Stimulated activated CD4-positive, alpha-beta T cell treated with anti-CD3 and anti-CD28 coated beads, TNF-alpha, amount 100 ng/mL, for 24 hours (primary cell): ENCODE measurements at places on chromosomes 11 and 22.
A peak's percentile ranks its signal among the peaks of the same experiment; 100 is the strongest.

DNA sequence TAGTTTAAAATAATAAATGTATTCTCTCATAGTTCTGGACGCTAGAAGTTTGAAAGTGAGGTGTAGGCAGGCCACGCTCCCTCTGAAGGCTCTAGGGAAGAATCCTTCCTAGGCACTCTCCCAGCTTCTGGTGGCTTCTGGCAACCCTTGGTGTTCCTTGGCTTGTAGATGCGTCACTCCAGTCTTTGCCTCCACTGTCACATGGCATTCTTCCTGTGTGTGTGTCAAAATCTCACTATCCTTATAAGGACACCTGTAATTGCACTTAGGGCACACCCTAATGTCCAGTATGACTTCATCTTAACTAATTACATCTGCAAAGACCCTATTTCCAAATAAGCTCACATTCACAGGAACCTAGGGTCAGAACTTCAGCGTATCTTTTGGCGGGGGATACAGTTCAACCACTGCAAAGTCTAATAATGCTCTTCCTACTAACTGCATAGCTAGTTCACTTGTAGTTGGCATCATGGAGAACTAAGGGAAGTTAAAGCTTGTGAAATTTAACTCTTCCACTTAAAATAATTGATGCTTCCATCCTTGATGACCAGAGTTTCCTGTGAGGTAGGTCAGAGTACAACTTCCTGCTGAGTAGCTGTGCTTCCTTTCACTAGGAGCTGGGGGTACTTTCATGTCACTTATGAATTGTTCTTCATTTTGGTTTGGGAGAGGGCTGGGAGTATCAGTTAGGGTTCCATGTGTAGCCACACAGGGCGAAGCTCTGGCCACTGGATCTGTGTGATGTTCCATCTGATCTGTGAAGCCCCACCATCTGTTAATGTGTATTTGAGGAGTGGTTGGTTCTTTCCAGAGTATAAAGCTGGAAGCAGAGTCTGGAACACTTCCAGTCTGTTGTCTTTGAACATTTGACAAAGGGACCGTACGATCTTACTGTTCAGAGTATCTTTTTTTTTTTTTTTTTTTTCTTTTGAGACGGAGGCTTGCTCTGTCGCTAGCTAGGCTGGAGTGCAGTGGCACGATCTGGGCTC lies 10.5 kb downstream of the YWHAH start:
- DNase-seq, result no peak

DNA sequence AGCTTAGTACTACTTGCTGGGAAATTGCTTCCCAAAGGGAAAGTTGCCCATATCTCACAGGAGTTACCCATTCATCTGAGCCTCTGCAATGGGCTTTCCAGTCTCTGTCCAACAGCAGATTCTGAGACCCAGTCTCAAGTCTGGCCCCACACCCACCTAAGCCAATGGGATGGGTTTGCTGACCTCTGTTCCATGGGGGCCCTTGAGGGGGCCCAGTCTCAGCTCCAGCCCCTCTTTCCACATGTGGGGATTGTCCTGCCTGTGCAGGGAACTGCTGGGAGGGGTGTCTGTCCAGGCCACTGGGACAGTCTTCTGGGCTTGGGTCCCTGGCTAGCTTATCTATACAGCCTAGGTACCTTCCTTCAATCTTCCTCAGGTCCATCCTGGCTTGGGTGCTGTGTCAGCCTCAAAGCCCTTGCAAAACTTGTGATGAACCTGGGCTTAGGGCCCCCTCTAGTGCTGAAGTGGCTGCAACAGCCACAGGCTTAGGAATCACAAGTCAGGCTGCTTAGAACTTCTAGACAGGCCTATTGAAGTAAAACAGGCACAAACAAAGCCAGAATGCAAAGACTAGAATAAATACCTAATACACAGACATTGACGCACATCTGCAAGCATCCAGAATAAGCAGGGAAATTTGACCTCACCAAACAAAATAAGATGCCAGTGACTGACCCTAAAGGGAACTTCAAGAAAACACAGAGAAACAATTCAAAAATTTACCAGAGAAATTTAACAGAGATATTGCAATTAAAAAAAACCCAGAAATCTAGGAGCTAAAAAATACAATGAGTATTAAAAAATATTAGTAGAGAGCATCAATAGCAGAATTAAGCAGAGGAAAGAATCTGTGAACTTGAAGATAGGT lies 11.7 kb upstream of the PATL1 start:
- DNase-seq, result peak; percentile 29

- DNase-seq, result no peak
Observed at GRCh38 chr22:33020721-33021120, 37.5 kb downstream of the SYN3 start.

- no peak for DNase-seq
Observed at GRCh38 chr11:117070016-117070415, 28.2 kb downstream of the SIK3 start.

DNA sequence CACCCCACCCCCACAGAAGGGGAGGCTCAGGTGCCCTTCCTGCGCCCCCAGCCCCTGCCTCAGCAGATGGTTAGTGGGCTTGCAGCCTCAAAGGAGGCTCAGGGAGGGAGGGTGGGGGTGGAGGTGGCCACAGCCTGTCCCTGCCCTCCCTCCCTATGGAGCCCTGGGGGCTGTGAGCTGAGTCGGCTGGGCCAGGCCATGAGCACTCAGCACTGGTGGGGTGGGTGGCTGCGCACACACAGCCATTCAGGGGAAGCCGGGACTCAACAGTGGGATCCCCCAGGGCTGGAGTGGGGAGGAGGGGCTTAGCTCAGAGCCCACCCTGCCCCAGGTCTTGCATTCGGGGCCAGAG lies 50.2 kb downstream of the FLRT1 start:
- DNase-seq, result no peak

GRCh38 chr11:45982656-45983470 lies 60.4 kb downstream of the LARGE2 start:
- peak; percentile 15 for DNase-seq

- DNase-seq, result no peak
Observed at GRCh38 chr11:67287355-67288197, 1.5 kb upstream of the ANKRD13D start.

- DNase-seq, result no peak
Observed at GRCh38 chr22:17112491-17113042, 8.6 kb downstream of the TMEM121B start.

DNA sequence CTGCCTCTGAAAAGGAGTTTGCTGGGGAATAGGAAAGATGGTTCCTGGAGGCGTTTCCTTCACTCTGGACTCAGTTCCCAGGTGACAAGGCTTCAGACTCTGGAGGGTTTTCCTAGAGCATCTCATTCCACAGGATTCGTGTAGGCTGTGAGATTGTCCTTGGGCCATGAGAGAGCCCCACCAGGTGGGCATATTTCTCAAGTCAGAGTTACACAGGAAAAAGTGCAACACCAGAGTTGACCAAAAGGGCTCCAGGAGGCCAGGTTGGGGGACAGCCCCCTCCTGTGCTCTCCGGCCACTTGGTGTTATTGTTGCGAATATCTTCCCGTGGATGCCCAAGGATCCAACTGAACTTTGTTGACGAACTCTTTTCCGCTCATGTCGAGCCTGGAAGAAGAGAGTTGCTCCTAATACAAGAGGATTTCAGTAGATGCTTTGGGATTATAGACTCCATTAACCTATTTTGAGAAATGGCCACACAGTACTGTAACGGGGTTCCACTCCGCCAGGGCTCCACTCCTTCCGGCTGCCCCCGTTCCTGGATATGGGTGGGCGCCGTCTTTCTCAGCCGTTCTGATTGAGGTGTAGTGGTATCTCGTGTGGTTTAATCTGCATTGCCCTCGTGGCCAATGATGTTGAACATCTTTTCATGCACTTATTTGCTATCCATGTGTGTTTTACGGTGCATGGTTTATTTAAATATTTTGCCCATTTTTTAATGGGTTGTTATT lies 580.3 kb downstream of the BRD1 start:
- no peak for DNase-seq

DNA sequence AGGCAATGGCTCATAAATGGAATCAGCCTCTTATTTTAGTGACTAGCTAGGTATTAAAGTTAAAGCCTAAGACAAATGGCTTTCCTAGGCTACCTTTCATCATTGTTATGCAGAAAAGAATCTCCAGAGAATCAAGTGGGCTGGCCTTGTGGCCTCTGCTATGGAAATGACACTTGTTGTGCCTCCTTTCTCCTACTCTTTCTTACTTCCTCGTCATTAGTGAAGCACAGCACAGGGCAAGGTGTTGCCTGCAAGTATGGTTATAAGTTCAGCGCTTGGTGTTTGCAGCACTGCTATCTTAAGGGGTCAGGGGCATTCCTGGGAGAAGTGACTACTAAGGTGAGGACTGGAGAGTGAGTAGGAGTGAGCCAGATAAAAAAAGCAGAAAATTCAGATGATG lies 45.4 kb upstream of the GLYATL1 start:
- DNase-seq, result no peak

- no peak for DNase-seq
Observed at GRCh38 chr11:109133159-109133558, 288.8 kb upstream of the C11orf87 start.

- DNase-seq, result no peak
Observed at GRCh38 chr22:47298017-47298785, 535.8 kb downstream of the TBC1D22A start.

- no peak for DNase-seq
Observed at GRCh38 chr22:38700270-38700788, 414 bp downstream of the JOSD1 start.

GRCh38 chr11:1445741-1446445 lies 40.7 kb downstream of the MOB2 start:
- no peak for DNase-seq

GRCh38 chr11:2484576-2485125 lies 39.8 kb downstream of the KCNQ1 start:
- DNase-seq, result no peak

DNA sequence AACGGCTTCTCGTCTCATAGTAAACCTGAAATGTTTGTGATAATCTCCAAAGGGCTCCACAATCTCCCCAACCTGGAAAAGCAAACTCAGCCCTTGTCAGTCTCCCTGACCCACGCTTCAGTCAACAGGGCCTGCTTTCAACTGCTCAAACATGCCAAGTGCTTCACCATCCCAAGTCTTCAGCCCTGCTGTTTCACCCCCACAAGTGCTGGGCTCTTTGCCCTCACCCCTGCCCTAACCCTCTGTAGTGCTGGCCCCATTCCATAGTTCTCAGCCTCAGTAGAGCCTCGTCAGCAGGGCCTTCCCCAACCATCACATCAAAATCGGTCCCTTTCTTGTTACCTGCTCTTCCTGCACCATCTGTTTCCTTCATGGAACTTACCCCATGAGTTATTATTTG lies 43.4 kb upstream of the NFRKB start:
- DNase-seq, result no peak

GRCh38 chr11:9821008-9821752 lies 157.3 kb downstream of the SWAP70 start:
- no peak for DNase-seq

GRCh38 chr11:114762408-114762807 lies 84.1 kb downstream of the NXPE2 start:
- DNase-seq, result no peak

- DNase-seq, result no peak
Observed at GRCh38 chr11:123425367-123425766, 4.7 kb upstream of the GRAMD1B start.

DNA sequence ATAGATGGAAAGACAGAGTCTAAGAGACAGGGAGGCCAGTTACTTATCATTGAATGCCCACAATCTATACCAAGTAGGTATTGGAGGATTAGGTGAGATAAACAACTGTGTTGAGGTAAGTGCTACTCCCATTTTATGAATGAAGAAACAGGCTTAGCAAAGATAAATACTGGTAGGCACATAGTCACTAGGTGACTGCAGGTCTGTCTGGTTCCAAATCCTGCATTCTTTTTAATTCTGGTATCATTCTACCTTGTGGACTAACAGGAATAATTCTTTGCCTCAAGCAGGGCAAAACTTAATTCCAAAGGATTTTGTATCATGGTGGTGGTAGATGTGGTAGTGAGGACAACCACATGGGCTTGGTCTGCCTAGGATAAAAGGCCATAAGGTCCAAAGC lies 28.4 kb downstream of the RNF169 start:
- DNase-seq, result no peak

DNA sequence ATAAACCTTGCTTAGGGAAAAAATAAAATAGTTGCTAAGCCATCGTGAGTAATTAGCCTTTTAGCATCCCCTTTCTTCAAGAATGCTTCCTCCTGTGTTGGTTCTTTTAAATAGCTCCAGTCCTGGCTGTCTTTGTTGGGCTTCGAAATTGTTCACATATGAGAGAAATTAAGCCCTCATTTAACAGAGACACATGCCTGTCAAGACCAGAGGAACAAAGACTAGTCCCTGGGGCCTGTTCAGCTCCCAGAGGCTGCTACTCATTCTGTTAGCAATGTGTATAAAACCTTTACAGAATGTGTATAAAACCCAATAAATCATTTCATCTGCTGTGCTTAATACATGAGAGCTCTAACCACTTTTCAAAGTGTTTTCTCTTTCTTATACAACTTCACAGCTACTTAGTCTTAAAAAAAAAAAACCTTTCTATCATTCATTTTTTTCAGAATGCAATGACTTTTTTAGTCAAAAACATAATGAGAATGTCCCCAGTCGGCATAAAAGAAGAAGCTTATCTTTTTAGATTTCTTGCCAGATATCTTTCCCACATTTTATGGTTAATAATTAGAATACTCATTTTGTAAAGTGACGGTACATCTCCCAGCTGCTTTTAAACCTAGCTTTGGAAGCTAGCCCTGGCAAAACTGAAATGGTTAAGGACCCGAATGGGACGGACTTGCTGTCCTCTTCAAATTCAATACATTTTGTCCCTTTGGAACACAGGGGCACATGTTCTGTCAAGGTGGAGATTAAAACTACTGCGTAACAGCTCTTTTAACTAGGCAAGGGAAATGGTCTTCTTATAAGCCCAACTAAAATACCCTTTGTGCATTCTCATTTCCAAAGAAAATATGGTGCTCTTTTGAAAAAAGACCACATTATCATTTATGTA lies 186.1 kb downstream of the SOX6 start:
- no peak for DNase-seq

DNA sequence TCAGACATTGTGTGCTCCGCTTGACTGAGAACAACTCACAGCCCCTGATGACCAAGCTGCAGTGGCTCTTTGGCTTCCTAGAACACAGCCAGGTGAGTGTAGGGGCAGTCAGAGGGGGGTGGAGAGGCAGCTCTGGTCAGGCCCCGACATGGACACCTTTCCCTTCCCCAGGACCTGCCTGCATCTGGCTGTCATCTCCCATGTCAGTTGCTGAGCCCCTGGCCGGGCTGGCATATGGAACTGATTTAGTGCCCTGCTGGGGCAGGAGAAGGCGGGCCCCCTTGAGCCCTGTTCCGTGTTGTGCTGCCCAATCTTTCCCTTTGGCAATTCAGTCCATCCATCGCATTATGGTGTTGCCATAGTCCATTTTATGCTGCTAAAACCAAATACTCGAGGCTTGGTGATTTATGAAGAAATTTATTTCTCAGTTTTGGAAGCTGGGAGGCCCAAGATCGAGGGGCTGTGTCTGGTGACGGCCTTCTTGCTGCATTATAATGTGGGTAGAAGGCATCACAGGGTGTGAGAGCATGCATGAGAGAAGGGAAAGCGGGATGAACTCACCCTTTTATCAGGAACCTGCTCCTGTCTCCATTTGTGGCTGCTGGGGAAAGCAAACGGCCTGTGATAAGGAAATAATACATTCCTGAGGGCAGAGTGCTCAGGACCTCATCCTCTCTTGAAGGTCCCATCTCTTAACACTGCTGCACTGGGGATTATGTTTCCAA lies 19.0 kb downstream of the USP35 start:
- no peak for DNase-seq
